Stimulated activated CD4-positive, alpha-beta T cell treated with anti-CD3 and anti-CD28 coated beads, Interleukin-4, amount 100 ng/mL, for 48 hours (primary cell): ENCODE measurements at places on chromosomes 2 and 18.

- no peak for DNase-seq
Observed at GRCh38 chr2:21047141-21048009, 3.5 kb upstream of the APOB start.

- no peak for DNase-seq
Observed at GRCh38 chr2:222724208-222724607, 52.8 kb downstream of the MOGAT1 start.

DNA sequence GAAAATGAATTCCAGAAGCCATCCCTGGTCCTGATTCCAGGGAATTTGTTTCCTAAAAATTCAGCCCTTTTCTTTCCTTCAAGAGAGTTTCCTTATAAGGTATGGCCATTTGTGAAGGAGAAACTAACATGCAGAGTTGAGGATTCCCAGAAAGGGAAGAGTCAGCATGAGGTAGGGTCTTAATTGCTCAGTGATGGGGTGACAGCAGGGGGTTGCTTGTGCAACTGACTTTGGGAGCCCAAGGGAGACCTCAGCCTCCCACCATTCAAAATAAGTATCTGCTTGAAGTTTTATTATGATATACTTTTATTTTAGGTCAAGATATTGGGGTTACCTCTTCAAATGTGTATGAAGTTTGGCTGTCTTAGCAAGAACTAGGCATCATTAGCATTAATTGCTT lies 74.9 kb upstream of the CELF4 start:
- no peak for DNase-seq

- DNase-seq = no peak
Observed at GRCh38 chr18:46672062-46672970, 15.3 kb upstream of the LOXHD1 start.

- no peak for DNase-seq
Observed at GRCh38 chr2:3107567-3107966, 270.1 kb downstream of the EIPR1 start.

DNA sequence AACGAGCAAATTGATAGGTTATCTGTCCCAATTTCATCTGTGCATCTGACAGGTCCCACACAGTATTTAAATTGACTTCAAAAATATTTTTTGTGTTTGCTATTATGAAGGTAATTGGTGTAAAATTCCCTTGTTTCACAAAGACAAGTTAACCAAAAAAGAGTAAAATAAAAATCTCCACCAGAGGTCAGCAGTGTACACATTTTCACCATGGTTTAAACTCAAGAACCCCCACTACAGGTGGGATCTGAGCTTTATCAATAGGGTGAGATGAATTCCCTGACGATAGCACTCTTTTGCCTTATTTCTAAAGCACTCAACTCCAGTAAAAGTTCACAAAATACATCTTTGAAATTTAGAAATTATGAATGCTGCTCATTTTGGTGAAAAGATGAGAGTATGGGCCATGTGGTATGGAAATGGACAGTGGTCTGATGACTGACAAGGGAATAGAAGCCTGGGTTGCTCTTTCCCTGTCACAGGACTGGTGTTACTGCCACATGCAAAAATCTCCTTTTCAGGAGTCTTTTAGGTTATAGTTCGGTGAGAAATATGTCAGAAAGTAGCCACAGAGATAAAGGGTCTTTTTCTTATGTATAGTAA lies 68.0 kb downstream of the SERPINB8 start:
- no peak for DNase-seq

DNA sequence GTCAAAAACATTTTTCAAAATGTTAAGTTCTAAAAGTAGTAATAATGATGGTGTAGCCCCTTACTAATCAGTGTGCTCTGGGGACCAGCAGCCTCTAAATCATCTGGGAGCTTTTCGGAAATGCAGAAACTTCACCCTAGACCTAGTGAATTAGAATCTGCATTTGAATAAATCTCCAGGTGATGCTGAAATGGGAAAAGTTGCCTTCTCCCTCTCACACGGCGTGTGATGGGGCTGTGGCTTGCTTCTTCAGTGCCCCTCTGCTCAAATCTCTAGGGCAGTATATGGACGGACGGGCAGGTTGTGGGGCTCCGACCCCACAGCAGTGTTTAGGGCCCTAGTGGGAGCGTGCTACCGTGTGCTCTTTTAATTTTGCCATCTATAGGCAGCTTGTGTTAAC lies 368.6 kb downstream of the GALNT13 start:
- no peak for DNase-seq

DNA sequence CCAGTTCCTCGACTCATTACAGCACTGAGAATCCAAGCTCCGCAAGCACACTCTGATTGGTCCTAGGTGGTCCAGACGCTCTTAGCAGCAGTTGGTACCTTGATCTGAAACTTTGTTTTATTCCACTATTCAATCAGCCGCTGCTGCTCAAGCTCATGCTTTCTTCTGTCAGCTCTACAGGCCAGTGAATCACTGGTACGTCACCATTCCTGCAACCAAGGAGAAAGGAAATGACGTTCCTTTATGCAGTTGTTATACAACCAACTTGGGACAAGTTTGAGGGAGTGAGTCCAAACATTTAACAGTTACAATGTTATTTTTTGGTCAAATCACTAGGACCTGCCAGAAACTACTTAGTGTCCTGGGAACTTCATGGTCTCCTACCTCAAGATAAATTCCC lies 398.8 kb upstream of the TMEFF2 start:
- DNase-seq = no peak

DNA sequence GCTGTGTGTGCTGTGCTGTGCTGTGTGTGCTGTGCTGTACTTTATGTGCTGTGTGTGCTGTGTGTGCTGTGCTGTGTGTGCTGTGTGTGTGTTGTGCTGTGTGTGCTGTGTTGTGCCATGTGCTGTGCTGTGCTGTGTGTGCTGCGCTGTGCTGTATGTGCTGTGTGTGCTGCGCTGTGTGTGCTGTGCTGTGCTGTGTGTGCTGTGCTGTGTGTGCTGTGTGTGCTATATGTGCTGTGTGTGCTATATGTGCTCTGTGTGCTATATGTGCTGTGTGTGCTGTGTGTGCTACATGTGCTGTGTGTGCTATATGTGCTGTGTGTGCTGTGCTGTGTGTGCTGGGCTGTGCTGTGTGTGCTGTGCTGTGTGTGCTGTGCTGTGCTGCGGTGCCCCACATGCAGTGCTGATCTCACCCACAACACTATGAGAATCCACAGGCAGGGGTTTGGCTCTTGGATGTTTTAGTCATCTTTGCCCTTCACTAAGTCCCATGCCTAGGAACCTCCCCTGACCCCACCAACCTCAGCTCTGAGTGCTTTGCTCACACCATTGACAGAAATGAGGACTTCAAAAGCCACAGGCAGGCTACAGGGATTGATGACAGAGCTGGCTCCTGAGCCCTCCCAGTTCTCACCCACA lies 30.5 kb upstream of the MAL start:
- DNase-seq = no peak

- no peak for DNase-seq
Observed at GRCh38 chr2:182941919-182942318, 75.5 kb upstream of the FRZB start.

DNA sequence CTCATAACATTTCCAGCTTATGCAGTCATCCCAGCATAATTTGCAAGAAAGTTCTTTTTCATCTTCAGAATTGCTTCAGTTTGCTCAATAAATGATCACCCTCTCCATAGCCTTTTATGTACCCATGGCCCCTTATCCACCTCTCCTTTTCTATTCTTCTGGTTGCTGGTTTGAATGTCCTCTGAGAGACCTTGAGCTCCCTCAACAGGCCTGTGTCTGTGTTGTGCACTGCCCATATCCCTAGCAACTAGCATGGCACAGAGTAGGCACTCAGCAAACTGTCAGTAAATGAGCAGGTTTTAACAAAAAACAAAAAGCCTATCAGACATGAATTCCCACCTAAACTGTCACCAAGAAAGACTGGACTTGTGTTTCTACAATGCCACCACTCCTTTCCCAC lies 160.5 kb downstream of the AKAIN1 start:
- DNase-seq = no peak

- no peak for DNase-seq
Observed at GRCh38 chr18:79217979-79218604, 148.9 kb downstream of the ATP9B start.

DNA sequence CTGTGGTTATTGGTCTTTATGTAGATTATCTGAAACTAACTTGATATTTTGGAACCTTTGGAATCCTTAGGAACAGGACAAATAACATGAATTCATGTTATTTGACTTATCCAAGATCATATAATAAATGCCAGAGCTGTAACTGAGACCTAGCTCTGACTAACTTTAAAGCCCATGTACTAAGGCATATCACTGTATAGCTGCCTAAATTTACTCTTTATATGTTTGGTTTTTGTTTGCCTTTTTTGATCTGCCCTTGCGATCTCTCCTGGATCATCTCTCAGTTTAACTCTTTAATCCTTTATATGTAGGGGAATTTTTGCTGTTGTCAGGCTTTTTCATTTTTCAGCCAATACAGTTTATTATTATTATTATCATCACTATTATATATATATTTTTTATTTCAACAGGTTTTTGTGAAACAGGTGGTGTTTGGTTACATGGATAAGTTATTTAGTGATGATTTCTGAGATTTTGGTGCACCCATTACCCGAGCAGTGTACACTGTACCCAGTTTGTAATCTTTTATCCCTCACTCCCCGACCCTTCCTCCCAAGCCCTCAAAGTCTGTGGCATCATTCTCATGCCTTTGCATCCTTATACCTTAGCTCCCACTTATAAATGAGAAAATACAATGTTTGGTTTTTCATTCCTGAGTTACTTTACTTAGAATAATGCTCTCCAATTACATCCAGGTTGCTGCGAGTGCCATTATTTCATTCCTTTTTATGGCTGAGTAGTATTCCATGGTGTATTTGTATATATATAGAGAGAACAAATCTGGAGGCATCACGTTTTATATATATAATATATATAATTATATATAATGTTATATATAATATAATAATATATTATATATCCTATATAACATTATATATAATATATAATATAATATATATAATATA lies 48.9 kb downstream of the APLF start:
- DNase-seq = no peak

GRCh38 chr18:55324166-55324565 lies 263.8 kb downstream of the TCF4 start:
- no peak for DNase-seq

DNA sequence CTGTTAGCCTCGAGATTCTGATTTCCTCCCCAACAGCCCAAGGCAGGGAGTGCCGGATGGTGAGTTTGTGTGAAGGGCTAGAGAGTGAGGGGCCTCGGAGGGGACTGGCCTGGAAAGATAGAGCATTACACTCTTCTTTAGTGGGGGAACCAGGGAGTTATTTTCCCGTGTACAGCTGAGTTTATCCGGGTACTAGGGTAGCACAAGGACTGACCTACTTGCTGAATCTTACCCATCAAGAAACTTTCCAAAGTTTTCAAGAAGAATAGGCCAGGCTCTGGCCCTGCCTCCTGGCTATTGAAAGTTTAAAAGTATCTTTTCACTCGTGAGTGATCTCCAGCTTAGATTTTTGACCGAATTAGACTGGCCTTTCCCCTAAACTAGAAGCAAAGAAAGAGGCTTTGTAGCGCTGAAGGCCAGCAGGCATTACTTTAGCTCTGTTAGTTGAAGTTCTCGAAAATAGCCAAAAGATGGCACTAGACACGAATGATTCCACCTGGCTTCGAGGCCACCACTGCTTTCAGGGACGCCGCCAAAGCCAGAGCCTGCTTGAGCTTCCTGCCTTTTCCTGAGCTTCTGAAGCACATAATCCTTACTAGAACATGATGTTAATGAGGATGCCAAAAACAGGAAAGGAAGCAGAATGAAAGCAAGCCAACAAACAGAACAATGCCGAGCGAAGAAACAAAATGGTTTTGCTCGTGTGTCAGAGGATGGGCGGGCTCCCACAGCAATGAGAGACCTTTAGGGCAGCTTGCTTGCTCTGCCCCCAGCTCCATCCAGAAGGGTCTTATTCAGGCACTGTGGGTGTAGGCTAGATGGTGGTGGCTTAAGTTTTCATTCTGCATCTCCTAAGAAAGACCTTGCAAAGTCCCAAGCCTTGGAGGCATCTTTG lies 55.8 kb downstream of the TSN start:
- no peak for DNase-seq

DNA sequence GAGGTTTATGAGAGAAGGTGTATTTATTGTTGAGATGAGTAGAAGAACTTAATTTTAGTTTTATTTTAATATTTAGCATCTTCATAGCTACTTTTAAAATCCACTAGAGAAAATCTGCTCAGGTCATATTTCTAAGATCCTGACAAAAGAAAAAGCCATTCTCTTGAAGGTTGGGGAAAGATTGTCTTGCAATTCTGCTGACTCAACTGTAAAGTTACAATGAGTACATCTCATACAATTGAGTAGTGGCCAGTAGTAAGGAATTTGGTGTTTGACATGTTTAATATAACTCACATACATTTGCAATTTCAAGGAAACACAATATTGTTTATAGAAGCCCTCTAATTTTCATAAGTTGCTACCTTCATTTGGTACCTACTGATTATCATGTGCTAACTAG lies 344.5 kb downstream of the LRRTM1 start:
- no peak for DNase-seq

GRCh38 chr2:221330436-221330835 lies 241.7 kb downstream of the EPHA4 start:
- DNase-seq = no peak

DNA sequence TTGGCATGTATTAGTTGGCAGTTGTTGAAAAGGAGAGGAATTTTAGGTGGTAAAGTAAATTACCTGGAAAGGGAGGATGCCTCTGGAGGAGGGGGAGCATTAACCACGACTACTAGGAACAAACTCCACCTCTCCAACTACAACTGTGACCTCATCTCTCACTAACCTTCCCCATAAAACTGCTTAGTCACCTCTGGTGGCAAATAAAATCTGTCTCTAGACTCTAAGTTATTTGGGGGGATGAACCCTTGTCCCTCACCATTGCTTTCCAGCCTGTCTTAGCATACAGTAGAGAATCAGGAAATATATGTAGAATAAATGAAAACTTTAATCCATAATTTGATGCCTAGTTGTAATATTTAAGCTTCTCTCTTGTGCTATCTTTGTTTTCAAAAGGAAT lies 27.6 kb upstream of the MYO1B start:
- DNase-seq = no peak

- DNase-seq = peak; percentile 20
Observed at GRCh38 chr2:171086352-171087290, 74.1 kb downstream of the TLK1 start.

DNA sequence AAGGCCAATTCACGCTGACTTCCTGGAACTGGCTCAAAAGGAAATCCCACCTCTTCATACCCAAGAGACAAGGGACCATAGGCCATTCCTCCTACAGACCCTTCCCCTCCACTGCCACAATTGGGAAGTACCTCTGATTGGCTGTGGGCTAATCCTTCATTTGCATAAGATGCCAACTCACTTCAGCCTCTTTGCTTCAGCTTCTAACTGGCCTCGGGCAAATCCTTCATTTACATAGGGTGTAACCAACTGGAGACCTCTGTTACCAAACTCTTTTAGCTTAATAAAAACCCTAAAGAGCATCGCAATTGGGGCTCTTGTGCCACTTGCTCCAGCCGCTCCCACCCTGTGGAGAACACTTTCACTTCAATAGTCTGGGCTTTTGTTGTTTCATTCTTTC lies 38.2 kb downstream of the MC2R start:
- no peak for DNase-seq
